ENCODE measurements at places on chromosomes 12 and 14. TPM values are rescaled to one million over a fixed set of nuclear protein-coding genes. Genes with fewer than 3 reads are reported as not detected.

HOXC4 gene
- not detected for total RNA-seq

TECPR2 gene
- 9.0 TPM for total RNA-seq

TAS2R10 gene
- 0.52 TPM for total RNA-seq

RBM25 gene
- 164 TPM for total RNA-seq

DNA sequence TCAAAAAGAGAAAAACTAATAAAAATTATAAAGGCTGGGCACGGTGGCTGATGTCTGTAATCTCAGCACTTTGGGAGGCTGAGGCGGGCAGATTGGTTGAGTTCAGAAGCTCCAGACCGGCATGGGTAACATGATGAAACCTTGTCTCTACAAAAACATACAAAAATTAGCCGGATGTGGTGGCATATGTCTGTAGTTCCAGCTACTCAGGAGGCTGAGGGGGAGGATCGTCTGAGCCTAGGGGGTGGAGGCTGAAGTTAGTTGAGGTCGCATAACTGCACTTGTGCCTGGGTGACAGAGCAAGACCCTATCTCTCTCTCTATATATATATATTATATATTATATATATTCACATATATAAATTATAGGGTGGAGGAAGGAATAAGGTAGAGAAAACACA, 32.5 kb upstream of the ANO2 start:
- peak; percentile 10 for DNase-seq

GRCh38 chr14:22143363-22143762, 445.7 kb downstream of the DAD1 start:
- no peak for DNase-seq

DNA sequence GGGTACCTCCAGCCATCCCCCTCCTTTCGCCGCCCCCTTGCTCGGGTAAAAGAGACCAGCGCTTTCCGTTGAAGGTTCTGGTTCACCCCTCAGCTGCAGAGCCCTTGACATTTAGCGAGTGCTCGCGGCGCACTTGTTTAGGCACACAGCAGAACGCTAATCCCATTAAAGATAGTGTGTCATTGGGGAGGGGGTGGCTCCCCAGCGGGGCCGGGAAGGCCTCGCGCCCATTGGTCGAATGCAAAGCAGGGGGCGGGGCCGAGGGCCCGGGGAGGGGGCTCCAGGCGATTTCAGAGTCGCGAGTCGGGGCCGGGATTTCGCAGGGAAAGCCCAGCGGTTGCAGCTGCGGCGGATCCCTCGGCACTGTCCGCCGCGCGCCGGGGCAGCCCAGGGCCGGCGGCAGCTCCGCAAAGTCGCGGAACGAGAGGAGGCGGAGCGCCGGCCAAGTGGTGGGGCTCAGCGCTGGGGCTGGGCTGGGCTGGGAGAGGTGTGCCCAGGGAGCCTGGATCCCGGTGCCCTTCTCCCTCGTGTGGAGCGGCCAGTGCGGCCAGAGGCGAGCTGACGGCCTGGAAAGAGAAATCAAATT, 122.9 kb downstream of the TSPAN9 start:
- DNase-seq: peak; percentile 99

DNA sequence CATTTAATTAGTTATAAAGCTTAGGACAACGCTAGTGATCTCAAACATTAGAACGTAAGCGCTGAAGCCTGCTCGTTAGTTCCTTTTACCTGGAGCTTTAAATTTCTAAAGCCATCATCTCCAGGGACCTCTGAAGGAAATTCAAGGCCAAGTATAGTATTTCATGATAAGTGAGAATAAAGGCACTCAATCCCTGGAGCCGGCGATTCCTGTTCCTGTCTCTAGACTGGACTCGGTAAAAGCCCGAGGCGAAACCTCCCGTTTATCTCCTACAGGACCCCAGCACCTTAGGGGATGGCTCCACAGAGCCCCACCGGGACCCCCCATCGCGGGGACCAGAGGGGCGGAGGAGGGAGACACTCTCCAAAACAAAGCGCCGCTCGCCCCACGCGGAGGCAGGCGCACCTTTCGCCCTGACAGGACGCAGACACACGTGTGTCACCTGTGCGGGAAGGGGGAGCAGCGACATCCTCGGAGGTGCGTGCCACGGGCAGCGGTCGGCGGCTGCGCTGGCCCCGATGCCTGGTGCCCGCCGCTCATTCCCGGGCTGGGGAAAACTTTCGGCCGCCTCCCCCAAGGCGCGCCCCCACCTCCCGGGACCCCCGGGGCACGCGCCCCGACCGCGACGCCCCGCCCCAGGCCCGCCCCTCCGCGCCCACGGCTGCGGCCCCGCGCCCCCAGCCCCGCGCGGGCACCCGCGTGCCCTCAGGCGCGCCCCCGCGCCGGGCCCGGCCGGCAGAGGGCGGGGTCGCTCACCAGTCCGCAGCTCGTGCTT, 678 bp downstream of the RPS6KA5 start:
- DNase-seq: peak; percentile 79

DNA sequence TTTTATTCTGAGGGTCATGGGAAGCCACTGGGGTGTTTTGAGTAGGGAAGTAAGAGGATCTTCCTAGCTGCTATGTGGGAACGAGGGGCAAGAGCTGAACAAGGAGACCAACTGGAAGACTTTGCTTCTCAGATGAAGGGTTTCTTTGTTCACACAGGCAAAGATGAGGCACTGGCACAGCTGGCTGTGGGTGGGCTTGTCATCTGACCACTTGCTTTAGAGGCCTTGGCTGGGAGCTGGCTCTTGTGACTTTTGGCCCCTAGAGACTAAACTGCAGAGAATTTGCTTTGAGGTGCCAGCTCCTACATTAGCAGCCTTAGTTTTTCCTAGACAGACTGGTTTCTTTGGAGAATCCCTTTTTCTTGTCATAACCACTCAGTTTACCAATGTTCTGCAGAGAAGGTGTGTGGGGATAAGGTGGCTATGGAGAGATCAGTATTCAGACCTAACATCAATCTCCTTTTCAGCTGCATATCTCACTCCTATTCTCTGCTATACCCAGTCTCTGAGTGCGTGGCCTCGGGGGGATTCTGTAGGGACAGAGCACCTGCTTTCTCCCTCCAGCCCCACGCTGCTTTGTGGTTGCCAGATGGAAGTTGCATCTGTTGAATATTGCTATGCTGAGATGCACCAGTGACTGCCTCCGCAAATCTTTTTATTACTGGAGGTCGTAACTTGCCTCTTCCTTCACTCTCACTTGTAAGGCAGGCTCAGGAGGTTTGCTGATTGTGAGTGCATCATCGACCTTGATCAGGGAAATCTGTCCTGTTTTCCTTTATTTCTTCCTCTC, 12.7 kb downstream of the PPP2R5C start:
- no peak for DNase-seq

DNA sequence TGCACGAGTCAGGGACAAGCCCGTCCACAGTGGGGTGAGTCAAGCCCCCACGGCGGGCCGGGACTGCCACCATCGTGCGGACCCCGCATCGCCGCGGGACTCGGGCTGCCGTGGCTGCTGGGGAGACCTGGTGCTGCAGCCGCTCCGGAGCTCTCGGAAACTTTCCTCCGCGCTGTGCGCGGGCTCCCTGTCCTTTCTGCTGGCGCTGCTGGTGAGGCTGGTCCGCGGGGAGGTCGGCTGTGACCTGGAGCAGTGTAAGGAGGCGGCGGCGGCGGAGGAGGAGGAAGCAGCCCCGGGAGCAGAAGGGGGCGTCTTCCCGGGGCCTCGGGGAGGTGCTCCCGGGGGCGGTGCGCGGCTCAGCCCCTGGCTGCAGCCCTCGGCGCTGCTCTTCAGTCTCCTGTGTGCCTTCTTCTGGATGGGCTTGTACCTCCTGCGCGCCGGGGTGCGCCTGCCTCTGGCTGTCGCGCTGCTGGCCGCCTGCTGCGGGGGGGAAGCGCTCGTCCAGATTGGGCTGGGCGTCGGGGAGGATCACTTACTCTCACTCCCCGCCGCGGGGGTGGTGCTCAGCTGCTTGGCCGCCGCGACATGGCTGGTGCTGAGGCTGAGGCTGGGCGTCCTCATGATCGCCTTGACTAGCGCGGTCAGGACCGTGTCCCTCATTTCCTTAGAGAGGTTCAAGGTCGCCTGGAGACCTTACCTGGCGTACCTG, 1.1 kb downstream of the PDE3A start:
- DNase-seq: peak; percentile 93

GRCh38 chr14:77036484-77037214, 8.1 kb upstream of the IRF2BPL start:
- DNase-seq: peak; percentile 47

DNA sequence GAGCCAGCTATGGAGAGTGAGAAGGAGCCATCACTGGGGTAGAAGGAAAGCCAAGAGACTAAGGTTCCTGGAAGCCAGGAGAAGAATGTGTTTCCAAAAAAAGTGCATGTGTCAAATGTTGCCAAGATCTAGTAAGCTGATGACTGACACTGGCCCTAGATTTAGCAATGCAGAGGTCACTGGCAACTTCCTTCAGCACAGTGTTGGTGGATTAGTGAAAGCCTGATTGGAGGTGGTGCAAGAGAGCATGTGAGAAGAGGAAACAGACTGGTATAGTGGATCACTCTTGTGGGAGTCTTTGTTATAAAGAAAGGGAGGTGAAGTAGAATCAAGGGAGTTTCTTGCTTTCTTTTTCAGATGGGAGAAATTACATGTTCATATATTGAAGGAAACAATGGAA, 34.1 kb upstream of the CHGA start:
- DNase-seq: no peak

All from endodermal cell (in vitro differentiated cells).